Pulmonary artery endothelial cell (primary cell): ENCODE measurements at places on chromosomes 5 and 9. TPM values are rescaled to one million over a fixed set of nuclear protein-coding genes. Genes with fewer than 3 reads are reported as not detected.

ZNG1F gene
- total RNA-seq = 14.7 and 20.4 TPM in 2 replicates

AFAP1L1 gene
- 108 and 150 TPM in 2 replicates for total RNA-seq

CAMSAP1 gene
- 18.6 and 20.5 TPM in 2 replicates for total RNA-seq

TSSK1B gene
- not detected in 2 replicates for total RNA-seq

GFPT2 gene
- total RNA-seq = 0.46 and 8.6 TPM in 2 replicates

BASP1 gene
- 73.9 and 76.4 TPM in 2 replicates for total RNA-seq

PCDHGB5 gene
- total RNA-seq = 8.7 and 12.3 TPM in 2 replicates

SLC34A3 gene
- total RNA-seq = not detected in 2 replicates

LECT2 gene
- not detected in 2 replicates for total RNA-seq

IL12B gene
- not detected in 2 replicates for total RNA-seq

PTPRD gene
- 0.60 and 1.5 TPM in 2 replicates for total RNA-seq

PCDHGB6 gene
- 2.0 and 2.1 TPM in 2 replicates for total RNA-seq

SLC27A6 gene
- not detected in 2 replicates for total RNA-seq

CCDC171 gene
- total RNA-seq = 0.86 and 1.1 TPM in 2 replicates

DBH gene
- not detected in 2 replicates for total RNA-seq

LCN2 gene
- total RNA-seq = not detected in 2 replicates

TMEM232 gene
- total RNA-seq = 0.39 and 0.46 TPM in 2 replicates

KIF24 gene
- 2.5 and 4.4 TPM in 2 replicates for total RNA-seq

ABO gene
- total RNA-seq = not detected in 2 replicates

CPEB4 gene
- 10.8 and 12.6 TPM in 2 replicates for total RNA-seq

PCDHB10 gene
- total RNA-seq = 0.33 and 0.46 TPM in 2 replicates

SUSD3 gene
- total RNA-seq = 0.13 and 0.39 TPM in 2 replicates

IFNK gene
- not detected in 2 replicates for total RNA-seq

BRD9 gene
- 50.6 and 54.9 TPM in 2 replicates for total RNA-seq

TNFSF8 gene
- not detected in 2 replicates for total RNA-seq

NDOR1 gene
- 3.5 and 4.2 TPM in 2 replicates for total RNA-seq

TMC1 gene
- 0.46 and 0.99 TPM in 2 replicates for total RNA-seq
